ENCODE measurements at places on chromosomes 7 and 10.

- DNase-seq, result no peak
These were observed 2.1 kb downstream of the AMZ1 start for GRCh38 chr7:2689951-2690705.

DNA sequence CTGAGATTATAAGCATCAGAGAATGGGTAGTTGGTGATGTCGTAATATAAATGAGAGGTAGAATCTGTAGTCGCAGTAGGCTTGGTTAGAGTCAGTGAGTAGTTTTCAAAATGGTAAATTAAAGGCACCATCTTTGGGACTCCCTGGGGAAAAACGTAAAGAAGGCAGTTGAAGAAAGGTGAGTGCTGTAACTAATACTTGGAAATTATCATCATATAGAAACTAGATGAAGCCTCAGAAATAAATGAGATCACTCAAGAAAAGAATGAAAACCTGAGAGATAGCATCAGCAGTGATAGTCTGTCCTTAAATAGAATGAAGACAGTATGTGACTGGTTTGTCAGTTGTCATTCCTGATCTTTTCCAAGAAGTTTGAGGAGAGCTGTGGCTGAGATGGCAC lies 23.8 kb downstream of the PALS2 start:
- DNase-seq, result no peak

GRCh38 chr7:98091061-98091460 lies 15.6 kb upstream of the LMTK2 start:
- DNase-seq, result no peak

- no peak for DNase-seq
These were observed 155.7 kb downstream of the LCOR start for GRCh38 chr10:96987842-96988175.

GRCh38 chr7:96778263-96778662 lies 68.6 kb upstream of the SEM1 start:
- DNase-seq, result no peak

GRCh38 chr7:16646472-16647072 lies 591 bp downstream of the BZW2 start:
- peak; percentile 24 for DNase-seq

GRCh38 chr7:80218723-80219122 lies 84.1 kb downstream of the GNAI1 start:
- DNase-seq, result no peak

- DNase-seq, result no peak
These were observed 5.8 kb downstream of the TBRG4 start for GRCh38 chr7:45105588-45106188.

- no peak for DNase-seq
These were observed 159.9 kb downstream of the MAD1L1 start for GRCh38 chr7:2072798-2073197.

DNA sequence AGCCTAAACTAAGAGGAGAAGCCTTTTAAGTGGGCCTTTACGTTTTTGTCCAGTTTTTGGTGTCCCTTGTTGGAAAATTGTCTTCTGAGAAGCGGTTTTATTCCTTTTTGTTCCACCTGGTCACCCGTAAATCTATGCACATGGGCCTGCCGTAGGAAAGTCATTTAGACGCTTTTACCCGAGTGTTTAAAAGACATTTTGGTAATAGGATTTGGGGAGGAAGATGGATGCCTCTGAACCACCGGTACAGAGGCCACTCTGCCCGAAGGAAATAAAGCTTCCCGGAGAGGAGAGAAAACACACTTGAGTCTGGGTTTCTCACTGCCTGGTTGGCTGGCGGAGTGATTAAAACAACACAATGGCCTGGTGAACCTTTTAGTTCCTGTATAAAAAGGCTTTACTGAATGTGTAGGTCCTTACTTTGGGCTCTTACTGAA lies 760 bp downstream of the THNSL1 start:
- peak; percentile 35 for DNase-seq

DNA sequence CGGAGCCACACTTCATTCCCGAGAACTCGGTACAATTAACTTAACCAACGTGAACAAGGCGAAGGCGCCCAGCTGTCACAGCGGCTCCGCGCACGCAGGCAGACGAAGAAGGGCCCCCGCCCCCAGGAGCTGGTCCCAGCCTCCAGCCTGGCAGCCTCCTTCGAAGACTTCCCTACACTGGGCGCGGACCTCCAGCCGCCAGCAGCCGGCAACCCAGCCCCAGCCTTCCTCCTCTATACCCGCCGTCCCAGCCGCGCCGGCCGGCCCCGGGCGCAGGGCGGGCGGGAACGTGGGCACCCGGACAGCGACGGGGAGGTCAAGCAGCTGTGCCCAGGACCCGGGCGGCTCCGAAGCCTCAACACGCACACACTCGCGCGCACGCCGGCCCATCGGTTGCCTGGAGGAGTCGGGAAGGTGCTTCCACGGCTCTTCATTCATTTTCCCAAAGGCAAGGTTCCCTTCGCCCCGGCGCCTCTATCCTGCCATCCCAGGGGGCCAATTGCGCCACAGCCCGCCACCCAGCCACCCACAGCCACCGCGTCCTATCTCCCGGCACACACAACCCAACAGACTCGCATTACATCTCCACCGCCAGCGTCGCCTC lies 1.6 kb downstream of the CHST15 start:
- DNase-seq, result no peak

All from substantia nigra (tissue), 51 donors.